Upper lobe of left lung (tissue), 6 donors: ENCODE measurements at places on chromosomes 11 and 22. TPM values are rescaled to one million over a fixed set of nuclear protein-coding genes. Genes with fewer than 3 reads are reported as not detected.

SLC17A6 gene
- total RNA-seq = not detected

ZNF143 gene
- 31.2 TPM for total RNA-seq

OR8I2 gene
- total RNA-seq = not detected

PLEKHA7 gene
- 47.4 TPM for total RNA-seq

TMPRSS4 gene
- 1.6 TPM for total RNA-seq

EHD1 gene
- 134 TPM for total RNA-seq

DNAJB7 gene
- total RNA-seq = not detected

MMP8 gene
- 0.20 TPM for total RNA-seq

NUMA1 gene
- total RNA-seq = 281 TPM
